ENCODE measurements at places on chromosomes 7 and 10.

DNA sequence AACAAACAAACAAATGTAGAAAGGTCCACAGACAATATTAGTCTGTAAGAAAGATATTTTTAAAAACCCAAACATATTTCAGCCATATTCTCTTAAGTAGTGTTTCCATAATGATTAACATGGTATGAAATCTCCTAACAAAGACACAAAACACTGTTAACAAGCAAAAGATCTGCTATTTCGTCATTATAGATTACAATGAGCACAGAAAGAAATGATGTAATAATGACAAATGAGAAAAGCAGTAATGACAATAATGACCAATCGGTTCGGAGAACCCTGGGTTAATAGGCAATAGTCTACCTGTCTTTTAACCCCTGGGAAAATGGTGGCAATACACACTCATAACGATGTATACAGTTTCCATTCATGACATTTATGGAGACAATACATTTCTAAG, 39.5 kb upstream of the NCAPG2 start:
- no peak for DNase-seq

GRCh38 chr7:48551652-48552051, 372.7 kb upstream of the CDC14C start:
- no peak for DNase-seq

- no peak for DNase-seq
Observed at GRCh38 chr7:78329001-78329655, 530.6 kb downstream of the PHTF2 start.

GRCh38 chr10:119416855-119417254, 125.7 kb downstream of the RGS10 start:
- peak; percentile 63 for DNase-seq

GRCh38 chr10:117972168-117972837, 74.4 kb downstream of the RAB11FIP2 start:
- peak; percentile 85 for DNase-seq

GRCh38 chr10:67520924-67521520, 175.0 kb downstream of the CTNNA3 start:
- peak; percentile 68 for DNase-seq

DNA sequence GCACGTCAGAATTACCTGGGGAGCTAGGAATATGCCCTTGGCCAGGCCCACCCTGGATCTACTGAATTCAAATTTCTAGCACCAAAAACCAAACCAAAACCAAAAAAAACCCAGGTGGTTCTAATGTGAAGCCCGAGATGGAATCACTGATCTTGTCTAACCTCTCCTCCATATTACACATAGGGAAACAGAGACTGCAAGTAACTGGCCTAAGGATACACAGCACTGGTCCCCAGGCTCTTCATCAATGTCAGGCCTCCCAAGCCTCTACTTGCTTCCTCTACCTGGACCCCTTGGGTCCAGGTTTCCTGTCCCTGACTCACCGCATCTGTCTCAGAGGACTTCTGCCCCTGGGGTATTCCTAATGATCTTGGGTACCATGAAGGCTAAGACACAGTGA, 30.7 kb downstream of the ZCCHC24 start:
- no peak for DNase-seq

GRCh38 chr10:113326160-113327111, 226.4 kb upstream of the HABP2 start:
- no peak for DNase-seq

DNA sequence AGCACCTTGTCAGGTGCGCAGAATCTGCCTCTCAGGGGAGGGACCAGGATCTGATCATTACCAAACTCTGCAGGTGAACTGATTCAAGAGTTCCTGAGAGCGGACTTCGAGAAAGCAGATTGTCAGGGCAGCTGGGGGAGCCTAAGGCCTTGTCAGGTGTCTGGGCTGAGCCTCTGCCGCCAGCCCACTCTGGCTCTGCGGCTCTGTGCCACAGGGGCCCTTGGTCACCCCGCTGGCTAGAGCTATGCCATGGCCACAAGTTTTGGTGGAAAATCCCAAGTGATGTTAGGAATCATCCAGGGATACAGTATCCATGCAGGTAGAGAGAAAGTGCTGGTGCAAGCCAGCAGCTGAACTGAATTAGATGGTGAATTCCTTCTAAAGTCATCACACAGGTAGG, 4.2 kb downstream of the ADAMTS14 start:
- no peak for DNase-seq

DNA sequence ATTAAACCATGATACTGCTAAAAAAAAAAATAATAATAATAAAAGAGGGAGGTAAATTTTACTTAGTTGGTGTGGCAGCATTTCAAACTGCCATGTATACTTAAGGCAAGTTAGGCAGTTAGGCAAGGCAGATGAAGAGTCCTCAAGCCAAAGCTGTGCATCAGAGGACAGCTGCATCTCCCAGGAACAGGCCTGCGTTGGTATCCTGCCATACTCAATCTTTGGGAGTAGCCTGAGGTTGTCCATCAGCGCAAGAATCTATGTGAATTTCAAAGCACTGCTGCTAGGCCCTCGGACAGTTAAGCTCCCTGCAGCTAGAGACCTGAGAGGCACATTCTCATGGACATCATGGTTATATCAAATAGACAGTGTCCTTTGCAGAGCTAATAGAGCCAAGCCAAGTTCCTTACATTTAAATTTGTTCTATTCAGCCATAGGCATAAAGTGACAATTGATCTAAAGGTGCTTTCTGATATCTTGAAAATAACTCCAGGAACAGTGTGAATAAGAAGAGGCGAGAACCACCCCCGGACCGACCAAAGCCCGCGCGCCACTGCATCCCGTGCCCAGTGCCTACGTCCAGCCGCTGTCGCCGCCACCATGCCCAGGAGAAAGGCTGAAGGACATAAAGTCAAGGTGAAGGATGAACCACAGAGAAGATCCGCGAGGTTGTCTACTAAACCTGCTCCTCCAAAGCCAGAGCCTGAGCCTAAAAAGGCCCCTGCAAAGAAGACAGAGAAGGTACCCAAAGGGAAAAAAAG, 310.6 kb downstream of the SEMA3D start:
- peak; percentile 25 for DNase-seq

GRCh38 chr7:100159099-100159623, 638 bp upstream of the TRAPPC14 start:
- no peak for DNase-seq

DNA sequence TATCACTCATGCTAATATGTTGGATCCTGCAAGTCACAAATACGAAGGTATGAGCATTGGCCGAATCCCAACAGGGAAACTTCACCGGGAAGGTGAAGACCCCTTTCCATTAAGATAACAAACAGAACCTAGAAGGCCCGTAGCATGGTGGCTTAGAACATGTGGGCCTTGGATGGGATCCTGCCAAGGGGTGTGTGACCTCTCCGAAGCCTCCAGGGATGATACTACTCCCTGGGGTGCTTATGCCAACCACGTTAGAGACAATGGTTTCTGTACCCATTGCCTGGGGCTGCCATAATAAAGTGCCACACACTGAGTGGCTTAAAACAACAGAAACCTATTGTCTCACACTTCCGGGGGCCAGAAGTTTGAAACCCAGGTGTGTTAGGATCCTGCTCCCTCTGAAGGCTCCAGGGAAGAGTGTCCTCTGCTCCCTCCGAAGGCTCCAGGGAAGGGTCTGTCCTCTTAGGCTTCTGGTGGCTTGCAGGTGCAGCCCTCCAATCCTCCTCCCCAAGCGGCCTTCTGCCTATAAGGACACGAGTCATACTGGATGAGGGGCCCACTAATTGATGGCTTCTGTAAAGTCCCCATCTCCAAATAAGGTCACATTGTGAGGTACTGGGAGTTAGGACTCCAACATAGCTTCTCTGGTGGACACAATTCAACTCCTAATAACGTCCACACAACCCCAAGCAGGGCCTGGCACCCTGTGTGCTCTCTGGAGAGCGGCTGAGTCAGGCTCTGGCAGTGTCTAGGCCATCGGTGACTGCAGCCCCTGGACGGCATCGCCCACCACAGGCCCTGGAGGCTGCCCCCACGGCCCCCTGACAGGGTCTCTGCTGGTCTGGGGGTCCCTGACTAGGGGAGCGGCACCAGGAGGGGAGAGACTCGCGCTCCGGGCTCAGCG, 992 bp upstream of the MGMT start:
- no peak for DNase-seq

DNA sequence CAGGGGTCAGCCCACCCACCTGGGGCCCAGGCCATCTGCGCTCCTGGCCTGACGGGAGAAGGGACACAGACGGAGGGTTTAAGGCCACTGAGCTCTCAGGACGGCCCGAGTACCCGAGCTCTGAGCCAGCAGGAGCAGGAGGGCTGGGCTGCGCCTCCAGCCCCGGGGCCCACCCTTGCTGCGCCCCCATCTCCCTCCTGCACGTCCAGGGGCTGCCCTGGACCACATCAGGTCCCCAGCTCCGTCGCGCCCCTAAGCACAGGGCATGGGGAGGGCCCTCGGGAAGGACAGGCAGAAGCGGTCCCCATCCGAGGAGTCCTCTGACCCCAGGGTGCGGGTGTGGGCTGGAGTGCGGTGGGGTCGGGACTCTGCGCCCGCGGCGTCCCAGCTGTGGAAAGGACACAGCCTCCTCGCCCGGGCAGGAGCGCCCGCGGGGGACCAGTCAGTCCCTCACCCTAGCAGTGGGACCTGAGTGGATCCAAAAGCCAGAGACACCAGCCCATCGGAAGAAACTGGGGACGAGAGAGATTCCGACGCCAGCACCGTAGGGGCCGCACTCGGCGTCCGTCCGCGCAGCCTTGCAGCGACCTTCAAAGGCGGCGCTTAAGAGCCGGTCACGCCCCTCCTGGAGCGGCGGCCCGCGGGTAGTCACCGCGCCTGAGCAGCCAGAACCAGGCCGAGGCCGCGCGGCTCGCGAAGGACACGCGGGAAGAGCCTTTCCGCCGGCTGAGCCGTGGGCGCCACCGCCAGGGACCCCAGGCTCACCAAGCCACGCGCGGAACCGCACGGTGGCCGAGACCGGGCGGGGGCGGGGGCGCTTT, 15.9 kb downstream of the CAMK2B start:
- DNase-seq = peak; percentile 75

DNA sequence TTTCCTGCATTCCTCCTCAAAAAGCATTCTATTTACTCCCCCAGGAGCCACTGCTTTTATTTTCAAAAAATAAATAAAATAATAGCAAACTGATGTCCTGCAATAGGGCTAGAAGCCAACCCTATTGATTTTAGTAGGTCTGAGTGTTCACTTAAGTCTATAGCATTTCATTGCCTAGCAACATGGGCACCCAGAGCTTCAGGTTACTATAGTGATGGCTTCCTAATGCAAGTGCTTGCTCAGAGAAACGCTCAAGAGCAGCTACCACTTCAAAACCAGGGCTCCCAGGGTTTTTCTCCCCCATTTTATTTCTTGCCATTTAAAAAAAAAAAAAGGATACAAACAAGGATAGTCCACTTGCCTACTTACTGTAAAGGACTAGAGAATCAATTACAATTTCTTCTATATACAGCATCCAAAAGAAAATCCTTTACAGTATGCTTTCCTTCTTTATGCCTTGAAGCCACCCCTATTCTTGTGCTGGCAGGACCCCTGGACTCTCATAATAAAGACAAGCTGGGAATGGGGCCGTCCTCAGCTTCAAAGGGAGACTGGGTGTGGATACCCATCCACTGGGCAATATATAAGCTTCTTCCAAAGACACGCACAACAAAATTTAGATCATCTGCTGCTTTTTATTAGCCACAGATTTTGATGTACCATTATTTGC, 133.3 kb downstream of the VPS41 start:
- no peak for DNase-seq

DNA sequence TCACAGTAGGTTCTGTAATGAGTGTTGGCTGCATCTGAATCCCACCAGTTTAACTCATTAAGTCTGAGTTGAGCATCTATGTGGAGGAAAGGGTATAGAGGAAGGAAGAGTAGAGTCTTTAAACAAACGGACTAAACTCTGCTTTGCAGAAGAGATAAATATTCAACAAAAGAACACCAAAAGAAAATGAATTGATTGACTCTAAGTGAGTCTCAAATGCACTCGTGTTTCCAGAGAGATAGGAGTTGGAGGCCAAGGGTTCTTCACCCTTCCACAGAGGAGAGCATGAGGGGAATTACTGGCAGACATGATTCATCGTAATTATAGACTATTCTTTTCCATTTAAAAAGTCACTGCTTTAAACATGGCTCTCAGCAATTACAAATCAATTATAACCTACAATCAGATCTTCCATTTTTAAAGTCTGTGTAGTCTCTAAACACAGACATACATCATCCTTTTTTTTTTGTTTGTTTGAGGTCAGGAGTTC, 56.3 kb downstream of the PLPP4 start:
- DNase-seq = no peak

DNA sequence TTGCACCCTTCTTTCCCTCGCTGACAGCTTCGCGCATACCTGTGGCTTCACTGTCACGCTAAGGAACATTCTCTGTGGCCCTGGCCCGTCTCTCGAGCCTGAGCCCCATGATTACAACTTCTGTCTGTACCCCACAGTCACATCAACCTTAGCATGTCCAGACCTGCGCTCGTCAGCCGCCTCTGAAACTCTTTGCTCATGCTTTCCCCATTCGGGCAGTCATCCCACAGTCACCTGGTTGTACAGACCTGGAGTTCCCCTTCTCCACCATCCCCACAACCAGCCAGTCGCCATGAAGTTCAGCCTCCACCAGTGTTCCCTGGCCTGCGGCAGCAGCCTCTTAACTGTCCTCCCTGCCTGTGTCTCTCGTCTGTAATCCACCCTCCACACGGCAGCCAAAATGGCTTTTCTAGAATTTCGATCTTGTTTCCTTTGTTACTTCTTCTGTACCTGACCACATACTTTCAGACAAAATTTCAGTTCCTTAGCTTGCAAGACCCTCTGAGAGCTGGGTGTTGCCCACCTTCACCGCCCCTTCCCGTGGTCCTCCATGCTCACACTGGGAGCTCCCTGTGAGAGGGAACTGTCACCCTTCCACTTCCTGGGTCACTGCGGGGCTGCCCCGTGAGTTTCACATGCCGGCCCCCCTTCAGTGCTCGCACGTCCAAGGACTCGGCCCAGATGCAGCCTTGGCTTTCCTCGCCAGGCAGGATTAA, 229.2 kb downstream of the CELF2 start:
- no peak for DNase-seq

DNA sequence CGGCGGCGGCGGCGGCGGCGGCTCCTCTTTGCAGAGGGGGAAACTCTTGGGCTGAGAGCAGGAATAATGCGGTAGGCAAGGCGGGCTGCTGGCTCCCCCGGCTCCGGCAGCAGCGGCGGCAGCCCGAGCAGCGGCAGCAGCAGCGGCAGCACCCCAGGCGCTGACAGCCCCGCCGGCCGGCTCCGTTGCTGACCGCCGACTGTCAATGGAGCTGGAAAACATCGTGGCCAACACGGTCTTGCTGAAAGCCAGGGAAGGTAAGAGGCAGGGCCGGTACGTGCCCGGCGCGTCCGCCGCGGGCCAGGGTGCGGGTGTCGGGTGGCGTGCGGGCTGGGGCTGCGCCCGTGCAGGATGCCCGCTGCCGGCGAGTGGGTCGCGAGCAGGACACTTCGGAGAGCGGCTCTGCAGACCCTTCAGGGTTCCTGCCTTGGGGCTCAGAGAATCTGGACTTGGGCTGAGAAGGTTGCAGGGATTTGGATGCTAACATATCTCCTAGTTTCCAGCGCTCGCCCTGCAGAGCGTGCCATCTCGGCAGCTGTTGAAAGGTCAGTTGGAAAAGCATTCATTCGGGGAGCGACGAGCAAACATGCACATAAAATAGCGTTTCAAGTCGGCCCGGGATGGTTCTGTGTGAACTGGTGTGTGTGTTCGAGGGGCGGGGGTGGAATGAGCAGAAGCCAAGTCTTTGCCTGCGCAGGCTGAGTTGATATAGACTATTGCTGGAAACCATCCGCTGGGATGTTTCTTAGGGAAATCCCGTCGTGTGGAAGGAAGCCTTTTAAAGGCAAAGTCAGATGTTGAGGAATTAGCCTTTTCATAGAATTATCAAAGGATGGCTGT, 562 bp downstream of the GRK5 start:
- DNase-seq = peak; percentile 75

All from femur (tissue), 1 donor.